ENCODE measurements at places on chromosomes 1 and 21.

GRCh38 chr1:192557841-192558595 lies 17.6 kb upstream of the RGS1 start:
- DNase-seq = no peak

GRCh38 chr21:18340387-18340942 lies 63.1 kb downstream of the TMPRSS15 start:
- no peak for DNase-seq

GRCh38 chr1:165276314-165276713 lies 80.2 kb downstream of the LMX1A start:
- DNase-seq = no peak

DNA sequence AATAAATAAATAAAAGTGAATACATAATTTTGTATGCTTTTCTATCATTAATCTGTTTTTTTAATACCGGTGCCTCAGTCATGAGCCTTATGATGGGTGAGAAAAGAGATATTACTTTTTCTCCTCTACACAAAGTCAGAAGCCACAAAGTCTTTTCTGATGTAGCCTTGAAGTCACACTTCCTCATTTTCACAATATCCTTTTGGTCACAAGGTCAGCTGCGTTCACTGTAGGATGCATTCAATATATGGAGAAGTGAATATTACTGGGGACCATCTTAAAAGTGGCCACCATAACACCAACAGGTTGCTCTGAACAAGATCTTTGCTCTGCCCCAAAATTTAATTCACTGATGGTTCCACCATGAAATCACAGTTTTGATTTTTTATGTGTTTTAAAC lies 83.3 kb upstream of the TNR start:
- DNase-seq = no peak

GRCh38 chr1:156502391-156502893 lies 1.9 kb upstream of the MEF2D start:
- DNase-seq = no peak

DNA sequence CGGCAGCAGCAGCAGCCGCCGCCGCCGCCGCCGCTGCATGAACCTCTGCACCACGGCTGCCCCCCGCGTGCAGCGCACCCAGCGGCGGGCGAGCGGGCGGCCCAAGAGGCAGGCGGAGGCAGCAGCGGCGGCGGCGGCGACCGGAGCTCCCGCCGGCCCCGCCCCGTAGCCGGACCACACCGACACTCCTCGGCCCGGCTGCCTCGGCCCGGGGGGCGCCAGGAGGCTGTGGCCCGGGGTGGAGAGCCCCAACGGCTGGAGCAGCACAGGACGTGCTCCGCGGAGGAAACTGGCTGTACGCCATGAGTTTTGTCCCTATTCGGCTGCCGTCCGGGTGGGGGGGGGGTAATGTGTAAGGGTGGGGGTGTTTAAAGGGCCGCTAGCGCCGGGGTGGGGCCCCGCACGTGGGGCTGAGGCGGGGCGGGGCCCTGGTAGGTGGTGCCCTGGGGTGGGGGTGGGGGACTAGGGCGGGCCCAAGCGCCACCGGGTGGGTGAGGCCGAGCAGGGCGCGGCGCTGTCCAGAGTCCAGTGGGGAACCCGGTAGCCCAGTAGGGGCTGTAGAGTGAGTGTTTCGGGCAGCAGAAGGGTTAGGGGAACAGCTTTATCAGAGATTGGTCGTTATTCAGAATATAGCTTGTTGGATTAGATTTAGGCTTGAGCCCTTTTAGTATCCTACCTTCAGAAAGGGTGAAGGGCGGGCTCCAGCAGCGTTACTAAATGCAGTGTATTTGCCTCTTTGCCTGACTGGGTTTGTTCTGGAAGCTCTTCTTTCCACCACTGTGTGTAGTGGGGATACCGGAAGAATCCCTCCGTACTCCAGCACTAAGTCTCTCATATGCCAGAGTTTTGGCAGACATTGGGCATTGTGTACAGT lies at the start of gene FAM78B:
TSS of gene FAM78B (minus strand) at position 304 of the 874 bp plus-strand sequence. CDS start 753 bp downstream, outside the sequence.
- DNase-seq = peak; percentile 31

DNA sequence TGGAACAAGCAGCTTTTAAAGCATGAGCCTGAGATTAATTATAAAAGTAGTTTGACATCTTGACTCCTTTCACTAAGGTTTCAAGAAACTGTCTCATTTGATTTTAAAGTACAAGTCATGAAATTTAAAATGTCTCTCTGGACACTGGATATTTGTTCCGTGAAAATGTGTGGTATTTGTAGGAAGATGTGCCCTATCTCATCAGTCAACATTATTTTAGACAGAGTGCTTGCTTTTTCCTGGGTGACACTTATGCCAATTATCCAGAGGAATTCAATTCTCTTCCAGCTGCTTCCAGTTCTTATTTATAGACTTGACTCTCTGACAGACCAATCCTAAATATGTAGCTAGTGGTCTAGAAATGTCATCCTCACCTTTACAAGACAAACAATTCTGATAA lies 300.4 kb downstream of the PLA2G4A start:
- no peak for DNase-seq

GRCh38 chr1:22184892-22185612 lies 42.2 kb upstream of the WNT4 start:
- DNase-seq = no peak

DNA sequence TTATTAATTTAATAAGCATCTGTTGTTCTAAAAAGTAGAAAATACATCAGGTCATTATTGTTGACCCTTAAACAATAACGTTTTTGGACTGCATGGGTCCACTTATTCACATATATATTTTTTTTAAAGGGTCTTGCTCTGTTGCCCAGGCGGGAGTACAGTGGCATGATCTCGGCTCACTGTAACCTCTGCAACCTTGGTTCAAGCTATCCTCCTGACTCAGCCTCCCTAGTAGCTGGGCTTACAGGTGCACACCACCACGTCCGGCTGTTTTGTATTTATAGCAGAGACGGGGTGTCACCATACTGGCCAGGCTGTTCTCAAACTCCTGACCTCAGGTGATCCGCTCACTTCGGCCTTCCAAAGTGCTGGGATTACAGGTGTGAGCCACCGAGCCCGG lies 53.0 kb downstream of the DAP3 start:
- no peak for DNase-seq

- no peak for DNase-seq
Observed at GRCh38 chr21:20257052-20257740, 741.0 kb upstream of the NCAM2 start.

All from stimulated activated CD8-positive, alpha-beta memory T cell treated with anti-CD3 and anti-CD28 coated beads, Interleukin-12 subunit alpha, Interleukin-12 subunit beta, amount 100 ng/mL, for 4 hours (primary cell).